DMS79 (cell line): ENCODE measurements at places on chromosomes 4 and X.
A peak's percentile ranks its signal among the peaks of the same experiment; 100 is the strongest.

DNA sequence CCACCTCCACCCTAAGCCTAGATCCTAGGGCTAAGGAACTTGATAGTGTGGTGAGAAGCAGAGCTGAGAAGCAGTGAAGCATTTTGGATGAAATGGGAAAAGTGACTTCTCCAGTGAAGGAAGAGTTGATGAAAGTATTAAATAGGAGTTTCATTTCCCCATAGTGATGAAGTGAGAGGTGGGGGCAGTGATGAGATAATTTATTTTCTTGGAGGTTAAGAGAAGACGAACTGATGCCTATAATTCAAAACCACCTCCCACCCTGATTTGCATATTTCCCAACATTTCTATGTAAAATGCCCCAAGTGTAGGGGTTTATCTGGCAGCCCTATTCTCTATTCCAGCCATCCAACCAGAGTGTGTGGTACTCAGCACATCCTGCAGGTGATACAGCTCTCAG lies 6.3 kb downstream of the LONRF3 start:
- no peak for DNase-seq

- DNase-seq, result no peak
These were observed 75.1 kb downstream of the PRKX start for GRCh38 chrX:3638280-3638873.

DNA sequence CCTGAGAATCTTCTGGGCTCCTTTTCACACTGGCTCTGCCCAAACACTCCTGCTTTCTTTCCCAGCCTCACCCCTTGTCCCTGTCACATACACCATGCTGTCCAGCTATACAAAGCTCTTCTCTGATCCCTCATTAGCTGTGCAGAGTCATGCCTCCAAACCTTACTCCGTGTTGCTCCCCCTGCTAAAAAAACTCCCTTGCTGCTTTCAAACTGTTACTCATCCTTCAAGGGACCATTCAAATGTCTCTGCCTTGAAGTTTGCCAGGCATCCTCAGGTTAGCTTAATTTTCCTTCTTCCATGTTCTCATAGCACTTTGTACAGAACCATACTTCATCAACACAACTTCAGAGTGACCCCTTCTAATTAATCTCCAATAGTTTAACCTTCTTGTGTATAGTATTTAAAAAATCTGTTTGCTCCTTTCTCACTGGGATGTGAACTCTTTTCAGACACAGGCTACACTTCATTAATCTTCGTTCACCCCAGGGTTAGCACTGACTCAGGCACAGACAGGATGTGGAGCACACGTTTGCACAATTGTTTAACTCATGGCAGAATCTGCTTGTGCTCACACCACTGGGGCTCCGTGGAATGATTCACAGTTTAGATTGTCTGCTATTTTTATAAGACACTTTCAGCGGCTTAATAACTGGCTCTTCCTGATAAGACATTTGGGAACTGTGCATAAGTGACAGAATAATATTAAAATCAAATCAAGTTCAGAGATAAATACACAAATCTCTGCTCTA lies 21.4 kb upstream of the SEL1L3 start:
- DNase-seq, result no peak

DNA sequence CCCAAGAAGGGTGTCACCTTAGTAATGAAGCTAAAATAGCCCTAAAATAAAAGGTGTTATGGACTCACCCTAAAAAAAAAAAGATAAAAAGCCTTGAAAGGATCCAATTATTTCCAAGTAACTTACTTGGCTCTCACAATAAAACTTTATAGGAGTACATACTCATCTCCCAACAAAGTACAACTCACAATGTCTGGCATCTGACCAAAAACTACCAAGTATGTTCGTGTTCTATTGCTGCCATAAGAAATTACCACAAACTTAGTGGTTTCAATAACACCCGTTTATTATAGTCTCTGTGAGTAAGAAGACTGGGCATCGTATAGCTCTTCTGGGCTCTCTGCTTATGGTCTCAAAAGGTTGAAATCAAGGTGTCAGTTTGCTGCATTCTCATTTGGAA lies 51.0 kb downstream of the BEX1 start:
- DNase-seq, result no peak

DNA sequence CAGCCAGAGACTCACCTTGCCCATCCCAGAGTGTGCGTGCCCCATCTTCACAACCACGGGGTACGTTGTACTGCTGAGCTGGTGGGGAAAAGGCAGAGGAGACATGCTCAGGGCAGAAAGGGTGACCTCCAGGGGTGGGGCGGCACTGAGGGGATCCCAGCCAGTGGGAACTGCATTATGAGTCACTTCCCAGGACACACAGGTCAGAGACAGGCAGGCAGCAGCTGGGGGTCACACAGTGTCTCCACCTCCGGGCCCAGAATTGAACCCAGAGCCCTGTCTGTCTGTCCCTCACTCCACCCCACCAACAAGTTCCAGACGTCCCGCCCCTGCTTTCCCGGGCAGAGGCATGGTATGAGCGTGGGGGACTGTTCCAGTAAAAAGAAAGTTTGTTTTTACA lies 4.8 kb upstream of the TIMP1 start:
- DNase-seq, result no peak

GRCh38 chrX:50565718-50566117 lies 95.1 kb upstream of the DGKK start:
- no peak for DNase-seq

GRCh38 chr4:26141911-26142638 lies 178.7 kb upstream of the RBPJ start:
- DNase-seq, result peak; percentile 59

DNA sequence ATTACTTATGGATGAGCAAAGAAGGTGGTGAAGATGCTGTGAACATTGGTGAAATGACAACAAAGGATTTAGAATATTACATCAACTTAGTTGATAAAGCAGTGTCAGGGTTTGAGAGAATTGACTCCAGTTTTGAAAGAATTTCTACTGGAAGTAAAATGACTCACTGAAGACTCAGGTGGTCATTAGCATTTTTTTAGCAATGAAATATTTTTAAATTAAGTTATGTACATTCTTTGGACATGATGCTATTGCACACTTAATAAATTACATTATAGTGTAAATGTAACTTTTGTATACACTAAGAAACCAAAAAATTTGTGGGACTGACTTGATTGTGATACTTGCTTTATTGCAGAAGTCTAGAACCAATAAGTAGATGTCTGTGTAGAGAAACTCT lies 56.9 kb downstream of the USO1 start:
- no peak for DNase-seq

DNA sequence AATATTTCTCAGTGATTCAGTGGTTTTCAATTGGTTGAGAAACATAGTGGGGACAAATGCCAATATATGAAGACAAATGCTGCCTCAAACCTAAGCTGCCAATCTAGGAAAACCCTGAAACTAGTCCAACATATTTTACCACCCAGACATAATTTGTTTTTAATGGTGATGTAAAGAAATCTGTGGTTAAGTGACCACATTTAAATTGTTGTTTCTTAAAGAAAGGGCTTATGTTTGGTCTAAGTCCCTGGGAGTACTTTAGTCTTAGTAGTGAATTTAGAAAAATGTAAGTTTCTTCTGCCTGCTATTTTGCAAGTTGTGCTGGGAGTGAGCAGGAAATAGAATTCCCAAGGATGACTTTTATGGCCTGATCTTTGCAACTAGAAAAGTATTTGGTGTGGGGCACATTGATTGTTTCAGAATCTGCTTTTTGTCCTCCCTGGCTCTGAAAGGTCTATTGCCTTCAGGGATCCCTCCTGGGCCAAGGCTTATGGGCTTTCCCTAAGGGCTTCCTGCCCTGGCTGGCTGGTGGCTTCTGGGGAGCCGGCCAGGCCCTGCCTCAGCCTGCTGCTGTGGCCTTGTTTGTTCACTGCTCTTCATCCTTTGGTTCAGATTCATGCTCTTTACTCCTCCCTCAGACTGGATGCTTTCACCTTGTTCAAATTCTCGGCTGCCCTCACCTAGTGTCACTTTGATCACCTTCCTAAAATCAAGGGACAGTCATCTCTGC lies 169.8 kb upstream of the JADE1 start:
- no peak for DNase-seq

- no peak for DNase-seq
These were observed 58.0 kb downstream of the SEPTIN11 start for GRCh38 chr4:77007358-77008230.

- no peak for DNase-seq
These were observed 22.7 kb downstream of the POU4F2 start for GRCh38 chr4:146661367-146661766.

- DNase-seq, result no peak
These were observed 331.5 kb upstream of the EMCN start for GRCh38 chr4:100849319-100849718.

DNA sequence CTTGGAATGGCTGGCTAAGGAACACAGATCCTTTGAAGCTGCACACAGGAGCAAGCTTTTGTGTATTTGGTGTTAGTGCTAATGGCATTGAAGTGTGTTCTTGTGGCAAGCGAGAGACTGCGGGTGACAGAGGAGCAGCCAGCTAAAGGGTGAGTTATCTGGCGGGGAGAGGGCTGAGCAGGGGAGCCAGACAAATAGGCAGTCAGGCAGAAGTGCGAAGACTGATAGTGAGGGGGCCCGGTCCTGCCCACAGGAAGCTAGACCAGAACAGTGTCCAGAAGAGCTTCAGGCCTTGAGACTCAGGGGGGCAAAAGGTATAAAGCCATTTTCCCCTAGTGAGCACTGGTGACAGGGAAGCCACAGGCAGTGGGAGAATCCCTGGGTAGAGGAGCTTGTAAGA lies 49.6 kb upstream of the MAMLD1 start:
- DNase-seq, result no peak

GRCh38 chr4:152613351-152613750 lies 66.4 kb downstream of the TMEM154 start:
- no peak for DNase-seq

GRCh38 chr4:81634766-81635549 lies 163.3 kb upstream of the RASGEF1B start:
- no peak for DNase-seq

- no peak for DNase-seq
These were observed 32.9 kb downstream of the LUZP4 start for GRCh38 chrX:115322375-115322774.

DNA sequence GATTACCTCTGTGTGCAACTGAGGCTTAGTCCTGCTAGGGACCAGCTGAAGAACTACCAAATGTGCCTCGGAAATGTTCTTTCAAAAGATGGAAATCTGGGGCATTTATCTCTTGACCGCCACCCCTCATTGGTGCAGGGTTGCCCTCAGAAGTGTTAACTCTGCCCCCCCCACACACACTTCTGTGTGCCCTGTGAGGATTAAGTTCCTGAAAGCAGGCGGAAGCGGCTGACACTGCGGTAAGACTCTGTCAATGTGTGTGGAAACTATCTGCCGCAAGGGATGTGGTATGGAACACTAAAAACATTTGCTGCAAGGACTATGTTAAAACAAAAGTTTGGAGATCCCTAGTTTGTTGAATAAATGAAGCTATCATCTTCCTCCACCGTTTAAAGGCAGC lies 106.9 kb upstream of the NDP start:
- no peak for DNase-seq

- no peak for DNase-seq
These were observed 29.0 kb upstream of the GPM6B start for GRCh38 chrX:13845721-13846378.

DNA sequence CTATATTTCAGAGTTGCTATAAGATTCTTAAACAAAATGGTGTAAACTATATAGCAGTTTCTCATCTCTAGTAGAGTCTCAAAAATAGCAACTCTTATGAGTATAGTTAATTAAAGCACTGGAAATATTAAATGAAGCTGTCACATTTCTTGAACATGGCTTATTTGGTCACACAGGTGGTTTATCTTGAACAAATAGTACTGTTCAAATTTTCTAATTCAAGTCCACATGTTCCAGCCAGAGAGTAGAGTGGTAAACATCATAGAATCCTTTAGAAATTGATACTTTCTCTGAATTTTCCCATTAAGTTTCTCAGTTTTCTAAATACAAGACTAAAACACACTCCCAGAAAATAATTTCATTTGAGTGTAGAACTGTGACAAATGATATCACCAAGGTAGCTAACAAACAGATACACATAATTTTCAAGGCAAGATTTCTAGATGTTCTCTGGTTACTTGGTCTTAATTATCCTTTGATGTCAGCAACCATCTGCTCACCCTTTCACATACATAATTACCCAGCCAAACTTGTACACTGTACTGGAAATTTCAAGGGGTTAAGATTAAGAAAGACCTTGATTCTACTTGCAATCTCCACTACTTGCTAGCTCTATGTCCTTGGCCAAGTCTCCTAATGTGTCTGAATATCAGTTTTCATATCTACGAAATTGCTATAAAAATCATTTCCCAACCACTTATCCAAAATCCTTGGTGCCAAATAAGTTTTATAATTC lies 24.3 kb upstream of the PAK3 start:
- DNase-seq, result no peak

GRCh38 chr4:71253545-71253944 lies 85.3 kb upstream of the SLC4A4 start:
- DNase-seq, result no peak

GRCh38 chr4:151133311-151133710 lies 33.9 kb downstream of the RPS3A start:
- no peak for DNase-seq

DNA sequence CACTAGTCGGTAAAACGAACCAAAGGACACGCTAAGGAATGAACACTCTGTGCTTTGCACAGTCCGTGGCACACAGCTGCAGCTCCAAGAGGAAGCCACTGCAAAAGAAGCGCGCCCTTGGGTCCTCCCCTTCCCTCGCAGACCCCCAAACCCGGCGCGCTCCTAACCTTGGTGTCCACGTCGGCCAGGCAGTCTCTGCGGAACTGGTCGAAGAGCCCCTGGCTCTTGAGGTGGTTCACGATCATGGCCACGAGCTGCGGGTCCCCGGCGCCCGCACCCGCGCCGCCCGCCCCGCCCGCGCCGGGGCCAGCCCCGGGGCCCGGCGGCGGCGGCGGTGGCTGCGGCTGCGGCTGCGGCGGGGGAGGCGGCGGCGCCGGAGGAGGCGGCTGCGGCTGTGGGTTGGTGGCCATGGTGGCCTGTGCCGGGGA lies 333 bp downstream of the BOD1L1 start:
- no peak for DNase-seq

DNA sequence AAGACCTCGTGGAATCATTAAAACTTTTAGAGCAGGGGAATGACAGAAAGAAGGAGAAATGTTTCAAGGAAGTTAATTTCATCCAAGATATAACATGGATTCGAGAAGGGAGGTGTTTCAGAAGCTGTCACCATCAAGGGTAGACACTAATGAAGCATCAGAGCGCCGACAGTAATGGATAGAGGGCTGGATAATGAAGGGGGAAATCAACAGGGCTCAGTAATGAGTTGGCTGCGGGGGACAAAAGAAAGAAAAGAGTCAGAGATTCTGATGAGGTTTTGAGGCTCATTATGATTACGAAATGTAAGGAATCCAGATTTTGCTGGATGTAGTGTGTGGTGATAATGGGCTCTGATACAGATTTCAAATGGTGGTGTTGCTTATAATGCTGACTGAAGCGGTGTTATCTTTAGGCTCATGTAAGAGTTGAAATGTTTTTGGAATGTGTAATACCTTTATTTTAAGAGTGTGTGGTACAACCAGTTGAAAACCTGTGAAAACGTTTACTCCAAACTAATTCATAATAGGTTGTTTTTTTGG lies 39.3 kb upstream of the TENM3 start:
- DNase-seq, result no peak

DNA sequence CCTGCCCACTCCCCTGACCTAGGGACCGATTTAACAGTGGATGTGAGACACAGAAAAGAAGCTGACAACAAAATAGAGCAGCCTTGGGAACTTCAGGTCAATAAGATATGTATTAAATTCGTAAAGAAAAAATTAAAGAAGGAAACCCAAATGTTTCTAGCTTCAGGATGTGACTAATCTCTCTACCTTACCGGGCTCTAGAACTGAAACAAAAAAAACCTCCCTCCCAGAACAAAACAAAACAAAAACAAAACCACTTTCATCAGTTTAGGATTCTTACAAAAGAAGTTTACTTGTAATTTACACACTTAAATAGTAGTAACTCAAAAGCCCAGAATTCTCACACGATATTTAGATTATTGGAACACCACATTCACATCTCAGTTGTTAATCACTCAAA lies 185.8 kb upstream of the RPS6KA3 start:
- DNase-seq, result no peak
